Activated naive CD4-positive, alpha-beta T cell treated with anti-CD3 and anti-CD28 coated beads for 36 hours (primary cell): ENCODE measurements at places on chromosomes 2 and 18.
A peak's percentile ranks its signal among the peaks of the same experiment; 100 is the strongest.

DNA sequence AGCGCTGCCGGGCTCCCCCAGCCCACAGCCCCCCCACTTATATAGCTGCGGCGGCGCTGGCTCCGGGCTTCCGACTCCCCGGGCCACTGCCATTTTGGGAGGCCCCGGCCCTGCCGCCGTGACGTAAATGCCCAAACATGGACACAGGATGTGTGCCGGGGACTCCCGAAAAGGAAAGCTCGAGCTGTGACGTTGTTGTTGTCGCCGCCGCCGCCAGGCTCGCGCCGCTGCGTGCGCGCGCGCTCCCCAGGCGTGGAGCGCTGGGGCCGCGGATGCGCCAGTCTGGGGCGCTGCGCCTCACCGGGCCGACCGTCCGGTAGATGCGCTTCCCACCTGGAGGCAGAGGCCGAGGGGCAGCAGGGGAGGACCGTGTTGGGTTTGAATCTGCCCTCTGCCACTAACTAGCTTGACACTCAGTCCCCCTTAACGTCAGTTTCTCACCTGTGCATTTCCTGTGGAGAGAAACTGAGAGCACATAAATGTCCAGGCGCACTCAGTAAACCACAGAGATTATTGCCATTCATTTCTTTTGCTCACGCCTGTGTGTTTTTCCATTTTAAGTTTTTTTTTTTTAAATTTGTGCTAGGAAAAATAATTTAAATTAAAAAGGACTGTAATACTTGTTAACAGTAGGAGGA lies at the start of gene EGR4:
Gene EGR4 (minus strand): TSS at position 15 of the 638 bp plus-strand sequence. CDS start 231 bp downstream, outside the sequence.
- DNase-seq, result peak; percentile 94

DNA sequence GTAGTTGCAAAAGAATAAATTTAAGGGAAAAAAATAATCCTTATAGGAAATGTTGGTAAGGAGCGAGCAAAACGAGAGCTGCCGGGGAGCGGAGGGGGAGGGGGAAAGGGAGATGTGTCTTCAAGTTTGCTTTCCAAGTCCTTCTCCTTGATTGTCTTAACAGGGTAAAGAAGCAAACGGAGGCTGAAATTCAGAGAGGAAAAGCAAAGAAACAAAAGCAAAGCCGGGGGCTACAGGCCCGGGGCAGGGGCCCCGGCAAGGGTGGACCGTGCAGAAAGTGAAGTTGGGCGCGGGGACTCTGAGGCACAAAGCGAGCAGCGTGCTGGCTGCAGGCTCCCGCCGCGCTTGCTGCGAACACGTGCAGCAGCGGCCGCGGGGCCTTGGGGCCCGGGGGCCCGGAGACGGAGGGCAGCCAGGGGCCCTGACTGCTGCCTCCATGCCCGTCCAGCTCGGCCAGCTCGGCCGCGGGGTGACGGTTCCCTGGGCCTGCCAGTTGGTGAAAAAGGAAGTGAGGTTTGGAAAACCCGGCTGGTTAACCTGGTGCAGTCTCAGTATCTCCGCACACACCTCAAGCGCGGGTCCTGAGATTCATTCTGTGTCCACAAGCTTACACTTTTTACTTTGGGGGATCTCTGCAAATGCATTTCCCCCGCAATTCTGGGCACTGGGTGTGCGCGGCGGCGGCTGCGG lies 4.1 kb downstream of the BCL11A start:
- peak; percentile 14 for DNase-seq

GRCh38 chr2:13106302-13106701 lies 389.6 kb downstream of the TRIB2 start:
- DNase-seq, result no peak

DNA sequence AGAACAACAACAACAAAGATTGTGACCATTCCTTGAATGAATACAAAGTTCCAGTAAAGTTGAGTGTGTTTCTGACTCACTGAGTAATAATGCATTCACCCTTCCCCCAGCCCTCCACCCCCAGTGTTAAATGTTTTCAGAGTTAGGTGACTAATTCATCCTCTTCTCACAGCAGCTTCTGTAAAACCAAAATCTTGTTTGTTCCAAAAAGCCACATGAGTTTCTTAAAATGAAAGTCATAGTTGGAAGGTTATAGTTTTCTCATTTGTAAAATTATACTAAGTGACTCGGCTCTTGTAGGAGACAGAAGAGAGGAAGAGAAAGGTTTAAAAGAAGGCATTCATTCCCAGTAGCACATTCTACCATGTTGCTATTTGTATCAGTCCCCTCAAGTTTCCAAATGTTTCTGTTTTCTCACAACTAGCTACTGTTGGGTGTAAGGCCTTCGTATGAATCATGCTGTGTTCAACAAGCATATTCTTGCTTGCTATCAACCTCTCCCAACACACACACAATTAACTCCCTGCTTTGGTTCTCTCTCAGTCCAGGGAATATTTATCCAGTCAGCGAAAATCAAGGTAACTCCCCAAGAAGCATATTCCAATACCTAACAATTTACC lies 75.3 kb downstream of the MBD2 start:
- peak; percentile 92 for DNase-seq

DNA sequence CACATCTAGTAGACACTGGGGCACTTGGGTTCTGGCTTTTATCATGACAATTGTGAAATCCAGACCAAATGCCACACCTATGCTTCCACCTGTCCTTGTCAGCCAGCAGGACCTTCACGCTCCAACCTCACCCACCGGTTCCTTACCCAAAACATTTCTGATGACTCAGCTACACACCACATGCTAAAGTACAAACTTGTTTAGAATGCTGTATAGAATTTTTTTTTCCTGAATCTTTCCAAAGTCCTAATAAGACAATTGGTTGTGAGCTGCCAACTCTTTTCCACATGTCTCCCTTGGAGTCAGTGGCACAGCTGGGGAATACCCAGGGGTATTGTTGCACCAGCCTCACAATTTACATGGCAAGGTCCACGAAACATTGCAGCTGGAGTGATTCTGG lies 75.5 kb upstream of the LPIN2 start:
- no peak for DNase-seq

GRCh38 chr18:55018602-55019001 lies 59.3 kb upstream of the CCDC68 start:
- no peak for DNase-seq

- no peak for DNase-seq
These were observed 132.0 kb upstream of the CCDC195 start for GRCh38 chr2:224847961-224848850.

GRCh38 chr2:9071032-9071431 lies 67.5 kb upstream of the MBOAT2 start:
- DNase-seq, result peak; percentile 22

DNA sequence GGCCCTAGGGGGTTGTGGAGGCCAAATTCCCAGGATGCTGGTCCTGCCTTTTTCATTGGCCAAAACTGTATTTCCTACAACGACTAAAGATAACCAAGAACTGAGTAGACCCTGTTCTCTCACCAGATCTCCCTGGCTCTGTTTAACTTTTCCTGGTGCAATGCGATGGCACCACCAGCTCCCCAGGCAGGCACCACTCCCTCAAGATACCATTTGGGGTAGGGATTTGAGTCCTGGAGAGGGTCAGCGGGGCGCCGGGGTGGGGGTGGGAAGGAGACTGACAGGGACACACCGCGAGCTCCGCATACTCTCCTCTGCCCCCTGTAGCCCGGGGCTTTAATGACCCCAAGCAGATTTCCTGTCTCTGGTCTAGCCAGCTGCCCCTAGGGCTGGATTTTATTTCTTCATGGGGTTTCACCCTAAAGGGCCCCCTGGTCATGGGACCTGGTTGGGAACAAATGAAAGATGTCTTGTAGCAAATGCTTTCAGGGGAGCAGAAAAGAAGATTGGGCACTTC lies 7.3 kb downstream of the SIX2 start:
- no peak for DNase-seq

DNA sequence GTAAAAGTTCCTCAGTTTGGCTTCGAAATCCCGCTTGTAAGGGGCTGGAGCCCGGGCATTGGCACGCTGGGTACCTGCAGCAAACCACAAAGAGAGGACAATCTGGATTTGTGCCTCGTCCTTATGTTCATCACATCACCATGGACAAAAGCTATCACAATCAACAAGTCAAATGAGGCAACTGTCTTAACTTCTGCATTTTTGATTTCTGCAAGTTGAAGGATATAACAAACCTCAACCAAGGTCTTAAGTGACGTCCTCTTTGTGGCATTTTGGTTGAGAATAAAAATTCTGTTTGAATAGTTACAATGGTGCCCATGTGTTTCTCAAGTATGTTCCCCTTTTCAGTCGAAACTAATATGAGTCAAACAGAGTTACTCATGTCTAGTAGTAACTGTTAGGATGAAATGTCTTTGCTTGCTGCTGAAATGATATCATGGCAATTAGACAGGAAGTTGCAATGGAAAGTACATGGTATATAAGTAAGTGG lies 70.8 kb upstream of the STK17B start:
- DNase-seq, result no peak

DNA sequence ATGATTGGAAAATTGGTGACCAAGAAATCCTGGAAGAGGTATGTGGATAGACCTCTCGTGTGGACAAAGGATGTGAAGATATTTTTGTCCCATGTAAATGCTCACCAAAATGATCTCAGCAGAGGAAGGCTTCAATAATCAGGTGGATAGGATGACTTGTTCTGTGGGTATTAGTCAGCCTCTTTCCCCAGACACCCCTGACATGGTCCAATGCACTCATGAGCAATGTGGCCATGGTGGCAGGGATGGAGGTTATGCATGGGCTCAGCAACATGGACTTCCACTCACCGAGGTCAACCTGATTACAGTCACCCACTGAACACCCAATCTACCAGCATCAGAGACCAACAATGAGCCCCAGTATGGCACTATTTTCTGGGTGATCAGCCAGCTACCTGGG lies 20.2 kb downstream of the CHRNA1 start:
- no peak for DNase-seq

GRCh38 chr2:236947294-236947693 lies 138.4 kb upstream of the COPS8 start:
- no peak for DNase-seq

DNA sequence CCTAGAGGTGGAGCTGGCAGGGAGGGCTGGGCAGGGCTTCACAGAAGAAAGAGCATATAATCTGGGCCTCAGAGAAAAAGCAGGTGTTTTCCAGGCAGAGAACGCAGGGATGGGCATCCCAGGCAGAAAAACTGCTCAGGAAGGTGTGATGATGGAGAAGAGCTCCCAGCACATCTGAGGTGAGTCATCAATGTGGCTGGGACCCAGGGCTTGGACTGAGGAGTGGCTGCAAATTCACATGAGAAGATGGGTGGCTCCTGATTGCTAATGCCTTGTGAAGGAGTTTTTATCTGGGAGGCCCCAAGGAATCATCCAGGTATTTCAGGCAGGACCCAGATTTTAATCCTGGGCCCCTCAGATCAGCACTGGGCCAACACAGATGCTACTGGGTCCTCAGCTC lies 10.2 kb downstream of the IL1F10 start:
- DNase-seq, result no peak

DNA sequence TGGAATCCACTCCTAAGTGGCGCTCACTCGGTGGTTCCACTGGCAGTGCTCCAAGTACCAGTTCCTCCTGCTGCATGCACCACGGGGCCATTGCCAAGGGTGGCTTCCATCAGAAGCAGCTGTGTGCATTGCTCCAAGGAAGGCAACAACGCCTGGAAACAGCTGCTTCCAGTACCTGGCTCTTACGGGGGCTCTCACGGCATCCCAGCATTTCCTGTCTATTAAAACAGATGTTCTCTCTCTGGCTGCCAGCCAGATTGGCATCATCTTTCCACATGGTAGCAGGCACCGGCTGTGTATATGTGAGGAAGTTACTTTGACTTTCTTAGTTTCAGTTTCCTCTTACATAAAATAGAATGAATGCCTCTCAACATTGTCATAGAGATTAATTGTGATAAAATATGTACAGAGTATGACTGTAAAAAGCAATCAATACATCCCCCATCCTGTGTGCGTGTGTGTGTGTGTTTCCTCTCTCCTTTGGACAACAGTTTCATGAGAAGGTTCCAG lies 84.9 kb downstream of the CMPK2 start:
- DNase-seq, result peak; percentile 65

DNA sequence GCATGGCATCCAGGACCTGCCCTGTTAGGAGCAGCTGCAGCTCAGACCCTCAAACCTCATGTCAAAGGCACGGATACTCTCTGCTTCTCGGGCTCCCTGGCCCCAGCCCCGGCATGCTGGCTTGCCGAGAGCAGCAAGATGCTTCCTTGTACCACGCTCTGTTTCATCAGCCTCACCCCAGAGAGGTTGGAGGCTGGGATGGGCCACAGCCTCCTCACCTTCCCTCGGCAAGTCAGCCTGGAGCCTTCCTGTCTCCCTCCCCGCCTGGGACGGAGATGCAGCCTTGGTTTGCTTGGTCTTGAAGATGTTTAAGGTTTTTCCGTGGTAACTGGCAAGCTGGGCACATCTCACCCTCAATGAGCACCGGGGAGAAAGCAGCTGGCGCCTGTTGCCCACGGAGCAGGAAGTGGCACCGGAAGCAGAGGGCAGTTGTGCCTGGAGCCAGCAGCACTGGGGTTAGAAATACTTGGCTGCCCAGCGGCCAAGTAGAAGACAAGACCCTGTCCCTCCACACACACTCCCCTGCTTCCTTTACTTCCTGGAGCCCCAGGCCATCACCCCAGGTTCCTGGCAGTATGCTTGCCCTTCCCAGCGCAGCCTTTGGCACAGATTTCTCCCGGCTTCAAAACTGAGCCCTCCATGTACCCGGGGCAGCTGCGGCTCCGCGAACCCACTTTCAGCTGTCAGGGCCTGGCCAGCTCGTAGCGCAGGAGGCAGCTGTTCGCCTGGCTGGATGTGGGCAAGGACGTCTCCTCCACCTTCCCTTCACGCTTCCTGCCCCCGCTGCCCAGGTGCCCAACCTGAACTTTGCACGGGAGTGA lies 17.4 kb downstream of the FBLN7 start:
- DNase-seq, result peak; percentile 67

- DNase-seq, result no peak
These were observed 99.1 kb upstream of the PELI1 start for GRCh38 chr2:64243081-64244036.

- DNase-seq, result no peak
These were observed 41.2 kb downstream of the MBP start for GRCh38 chr18:77091366-77091765.

- no peak for DNase-seq
These were observed 97.9 kb upstream of the SOX11 start for GRCh38 chr2:5594249-5594695.

DNA sequence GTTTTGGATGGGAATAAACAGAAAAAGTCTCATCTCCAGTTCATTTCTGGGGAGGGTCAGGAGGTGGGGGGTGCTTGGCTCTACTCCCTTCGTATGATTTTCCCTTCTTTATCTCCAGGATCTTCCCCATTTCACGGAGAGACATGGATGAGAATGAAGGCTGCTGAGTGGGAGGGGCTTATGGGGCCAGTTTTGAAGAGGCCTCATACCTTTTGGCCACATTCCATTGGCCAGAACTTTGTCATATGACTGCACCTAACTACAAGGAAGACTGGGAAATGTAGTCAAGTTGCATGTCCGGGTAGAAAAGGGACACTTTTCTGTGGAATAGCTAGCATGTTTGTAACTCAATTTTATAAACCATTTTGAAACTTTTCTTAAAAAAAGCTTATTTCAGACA lies 117.6 kb downstream of the NEDD4L start:
- no peak for DNase-seq

- DNase-seq, result peak; percentile 14
These were observed 971 bp upstream of the FBXO41 start for GRCh38 chr2:73285159-73285739.

DNA sequence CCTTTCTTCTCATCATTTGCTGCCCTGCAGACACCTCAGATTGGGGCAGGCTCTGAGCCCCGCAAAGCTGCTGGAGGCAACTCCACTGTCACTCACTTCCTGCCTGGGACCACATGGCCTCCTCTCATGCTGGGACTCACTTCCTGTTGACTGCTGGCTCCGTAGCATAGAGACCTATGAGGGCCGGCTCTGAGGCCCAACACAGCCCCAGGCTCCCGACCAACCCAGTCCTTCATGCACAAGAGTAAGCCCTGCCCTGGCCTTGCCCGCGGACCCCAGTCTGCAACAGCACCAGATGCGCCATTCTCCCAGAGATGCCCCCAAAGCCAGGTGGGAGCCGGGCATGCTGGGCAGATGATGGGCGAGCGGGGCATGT lies 55.7 kb downstream of the DNMT3A start:
- DNase-seq, result peak; percentile 86
